ENCODE measurements at places on chromosomes 6 and 20.

DNA sequence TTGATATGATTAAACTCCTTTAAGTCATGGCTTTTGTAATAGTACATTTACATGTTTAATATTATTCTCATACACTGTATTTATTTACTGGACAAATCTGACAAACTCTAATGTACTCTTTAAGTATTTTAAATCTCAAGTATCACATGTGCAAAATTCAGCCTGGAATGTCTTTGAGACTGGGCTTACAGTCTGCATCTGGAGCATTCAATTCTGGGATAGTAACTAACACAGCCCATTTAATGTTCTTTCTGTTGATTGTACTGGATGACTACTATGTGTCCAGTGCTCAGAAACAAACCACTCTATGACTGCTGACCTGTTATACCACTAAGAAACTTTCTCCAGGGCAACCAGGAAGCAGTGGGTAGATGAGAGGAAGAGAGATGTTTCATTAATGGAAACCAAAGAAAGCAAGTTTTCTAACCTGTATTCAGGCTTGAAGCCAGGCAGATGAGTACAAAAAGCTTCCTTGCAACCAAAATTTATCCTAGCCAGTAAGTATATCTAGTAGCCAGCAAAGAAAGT, 26.8 kb downstream of the FBXL4 start:
- DNase-seq, result no peak

DNA sequence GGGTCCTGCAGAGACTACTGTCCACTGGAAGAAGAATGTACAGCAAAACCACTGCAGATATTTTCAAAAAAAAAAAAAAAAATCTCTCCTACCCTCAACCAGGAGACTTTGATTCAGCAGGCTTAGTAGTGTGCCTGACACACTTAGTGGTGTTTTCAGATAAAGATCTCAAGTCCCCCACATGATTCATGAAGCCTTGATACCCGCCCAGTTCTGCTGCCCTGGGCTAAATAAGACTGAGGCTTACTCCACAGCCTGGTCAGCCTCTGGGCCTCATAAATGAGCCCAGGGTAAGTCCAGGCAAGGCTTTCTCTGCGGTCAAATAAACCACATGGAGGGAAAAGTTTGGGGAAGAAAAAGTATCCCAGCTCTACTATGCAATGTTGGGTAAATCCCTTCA, 222.1 kb upstream of the ARID1B start:
- DNase-seq, result no peak

DNA sequence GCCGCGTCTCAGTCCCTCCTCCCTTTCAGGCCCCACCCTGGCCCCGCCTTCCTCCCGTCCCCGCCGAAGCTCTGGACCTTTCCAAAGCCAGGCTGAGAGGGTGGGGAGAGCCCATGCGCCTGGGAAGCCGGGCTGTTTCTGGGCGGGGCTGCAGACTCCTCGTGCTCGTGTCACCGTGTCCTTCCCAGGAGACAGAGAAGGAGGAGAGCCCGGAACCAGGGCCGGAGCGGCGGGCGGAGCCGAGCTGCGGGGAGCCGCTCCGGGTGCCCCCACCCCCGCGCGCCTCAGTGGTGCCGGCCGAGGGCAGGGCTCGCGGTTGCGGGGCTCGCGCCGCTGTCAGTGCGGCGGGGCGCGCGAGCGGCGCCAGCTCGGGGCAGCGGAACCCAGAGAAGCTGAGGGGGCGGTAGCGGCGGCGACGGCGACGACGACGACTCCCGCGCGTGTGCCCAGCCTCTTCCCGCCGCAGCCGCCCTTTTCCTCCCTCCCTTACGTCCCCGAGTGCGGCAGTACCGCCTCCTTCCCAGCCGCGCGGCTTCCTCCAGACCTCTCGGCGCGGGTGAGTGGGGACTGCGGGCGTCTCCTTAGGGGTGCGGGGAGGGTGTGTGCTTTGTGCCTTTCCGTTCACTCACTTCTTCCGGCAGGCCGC, at the start of gene RALY:
RALY (plus strand) TSS at position 336 of the 646 bp plus-strand sequence. CDS start 78,164 bp downstream, outside the sequence.
- no peak for DNase-seq

- no peak for DNase-seq
Measured at GRCh38 chr6:87293526-87293925, 28.9 kb upstream of the SMIM8 start.

DNA sequence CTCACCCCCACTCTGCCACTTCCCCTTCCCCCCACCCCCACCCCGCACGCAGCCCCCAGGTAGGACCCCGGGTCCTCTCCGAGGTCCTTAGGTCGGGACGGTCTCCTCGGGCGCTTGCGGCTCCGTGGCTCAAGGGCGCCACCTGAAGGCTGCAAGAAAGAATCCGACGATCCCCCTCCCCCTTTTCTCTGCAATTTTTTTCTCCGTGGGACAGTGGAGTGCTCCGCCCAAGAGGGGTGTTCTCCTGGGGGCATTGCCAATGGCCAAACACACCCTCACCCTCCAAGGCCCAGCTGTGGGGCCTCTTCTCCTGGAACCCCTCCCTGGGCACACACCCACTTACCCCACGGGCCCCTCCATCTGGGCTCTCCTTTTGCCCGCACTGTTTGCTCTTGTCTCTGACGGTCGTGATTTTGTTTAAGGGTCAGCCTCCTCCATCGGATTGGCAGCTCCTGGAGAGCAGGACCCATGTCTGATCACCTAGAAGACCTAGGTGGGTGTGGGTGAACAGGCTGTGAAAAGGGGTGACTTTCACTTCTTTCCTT, 1.1 kb upstream of the TMEM74B start:
- no peak for DNase-seq

DNA sequence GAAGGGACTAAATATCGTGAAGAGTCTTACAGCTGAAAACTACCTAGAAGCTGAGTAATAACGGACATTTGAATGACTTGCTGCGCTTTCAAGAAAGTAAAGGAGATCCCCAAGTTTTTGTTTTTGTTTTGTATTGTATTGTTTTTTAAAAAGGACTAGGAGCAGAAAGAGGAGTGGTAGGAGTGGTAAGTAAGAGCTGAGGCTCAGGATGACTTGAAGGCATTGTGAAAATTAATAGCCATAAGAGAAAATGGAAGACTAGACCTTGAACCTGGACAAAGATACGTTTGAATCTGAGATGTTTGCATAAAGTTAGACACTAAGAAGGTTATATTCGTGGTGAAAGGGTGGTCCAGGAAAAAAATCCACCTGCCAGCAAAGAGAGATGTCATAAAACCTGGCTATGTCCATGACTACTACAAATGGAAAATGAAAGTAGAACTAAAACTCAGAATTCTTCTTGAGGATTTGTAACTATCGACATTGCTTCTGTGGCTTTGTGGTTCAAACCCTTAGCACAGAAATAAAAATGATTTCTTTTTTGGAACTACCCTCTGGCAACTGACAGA, 824.8 kb upstream of the FLRT3 start:
- DNase-seq, result no peak

- no peak for DNase-seq
Measured at GRCh38 chr6:344816-345340, 46.7 kb upstream of the IRF4 start.

GRCh38 chr6:69022993-69023392, 387.9 kb downstream of the ADGRB3 start:
- DNase-seq, result no peak
